ENCODE measurements at places on chromosomes 11 and 22.

GRCh38 chr11:133573081-133573480 is 40.8 kb upstream of the OPCML start:
- DNase-seq, result no peak

DNA sequence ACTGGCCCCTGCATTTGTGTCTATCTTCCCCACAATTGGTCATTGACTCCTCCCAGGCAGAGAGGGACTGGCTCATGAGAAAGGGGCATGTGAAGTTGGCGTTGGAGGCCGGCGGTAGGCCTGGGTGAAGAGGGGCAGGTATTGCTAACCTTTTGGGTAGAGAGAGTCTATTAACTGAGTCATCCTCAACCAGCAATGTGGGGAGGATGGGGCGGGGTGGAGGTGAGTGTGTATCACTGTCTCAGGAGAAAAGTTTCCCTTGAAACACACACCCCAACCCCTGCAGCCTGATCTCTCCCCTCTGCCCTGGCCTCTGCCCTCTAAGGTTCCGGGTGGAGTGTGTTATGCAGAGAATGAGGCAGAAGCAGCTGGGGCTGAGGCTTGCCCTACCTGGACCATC is 60.1 kb upstream of the PHF21B start:
- DNase-seq, result no peak

DNA sequence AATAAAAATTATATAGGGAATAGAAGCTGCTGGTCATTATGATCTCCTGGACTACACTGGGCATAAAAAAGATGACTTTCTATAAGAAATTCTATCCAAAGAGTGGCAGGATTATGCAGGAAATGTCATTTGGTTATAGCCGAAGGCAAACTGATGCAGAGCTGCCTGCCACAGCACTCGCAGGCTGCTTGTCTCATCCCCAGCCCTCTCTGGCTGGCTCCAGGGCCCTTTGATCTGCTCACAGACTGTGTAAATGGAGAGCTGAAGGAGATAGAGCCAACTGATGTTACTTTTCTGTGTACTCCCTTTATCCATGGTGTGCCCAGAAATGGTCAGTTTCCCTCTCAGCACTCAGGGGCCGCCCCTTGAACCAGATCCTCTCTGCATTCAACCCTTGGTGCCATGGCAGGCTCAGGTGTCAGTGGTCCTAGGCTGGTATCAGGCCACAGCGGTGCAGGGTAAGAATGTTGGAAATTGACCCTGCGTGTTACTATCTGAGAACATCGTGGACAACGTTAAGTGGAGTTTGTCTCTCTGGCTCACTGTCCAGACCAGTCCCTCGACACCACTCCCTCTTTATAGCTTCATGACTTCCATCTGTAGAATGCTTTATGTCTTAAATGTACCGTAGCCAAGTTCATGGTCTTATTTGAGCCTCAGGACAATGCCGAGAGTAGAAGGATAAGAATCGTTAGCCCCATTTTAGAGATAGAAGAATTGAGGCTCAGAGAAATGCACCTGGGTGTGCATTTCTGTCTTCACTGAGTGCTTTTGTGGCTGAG is 27.8 kb downstream of the TEAD1 start:
- no peak for DNase-seq

DNA sequence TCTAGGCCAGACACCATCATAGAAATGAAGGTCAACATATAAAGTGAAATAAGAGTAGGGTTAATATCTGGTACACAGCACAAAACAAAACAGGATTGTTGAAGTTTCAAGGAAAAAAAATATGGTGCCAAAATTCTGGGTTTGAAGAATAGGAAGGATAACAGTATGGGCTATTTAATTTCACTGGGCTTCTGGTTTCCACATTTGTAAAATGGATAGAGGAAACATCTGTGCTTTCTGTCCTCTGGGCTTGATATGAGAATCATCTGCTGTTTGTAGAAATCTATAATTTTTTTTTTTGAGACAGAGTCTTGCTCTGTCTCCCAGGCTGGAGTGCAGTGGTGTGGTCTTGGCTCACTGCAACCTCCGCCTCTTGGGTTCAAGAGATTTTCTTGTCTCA is 13.8 kb upstream of the OR10V1 start:
- no peak for DNase-seq

- no peak for DNase-seq
Observed at GRCh38 chr11:74734559-74734925, 3.3 kb upstream of the CHRDL2 start.

DNA sequence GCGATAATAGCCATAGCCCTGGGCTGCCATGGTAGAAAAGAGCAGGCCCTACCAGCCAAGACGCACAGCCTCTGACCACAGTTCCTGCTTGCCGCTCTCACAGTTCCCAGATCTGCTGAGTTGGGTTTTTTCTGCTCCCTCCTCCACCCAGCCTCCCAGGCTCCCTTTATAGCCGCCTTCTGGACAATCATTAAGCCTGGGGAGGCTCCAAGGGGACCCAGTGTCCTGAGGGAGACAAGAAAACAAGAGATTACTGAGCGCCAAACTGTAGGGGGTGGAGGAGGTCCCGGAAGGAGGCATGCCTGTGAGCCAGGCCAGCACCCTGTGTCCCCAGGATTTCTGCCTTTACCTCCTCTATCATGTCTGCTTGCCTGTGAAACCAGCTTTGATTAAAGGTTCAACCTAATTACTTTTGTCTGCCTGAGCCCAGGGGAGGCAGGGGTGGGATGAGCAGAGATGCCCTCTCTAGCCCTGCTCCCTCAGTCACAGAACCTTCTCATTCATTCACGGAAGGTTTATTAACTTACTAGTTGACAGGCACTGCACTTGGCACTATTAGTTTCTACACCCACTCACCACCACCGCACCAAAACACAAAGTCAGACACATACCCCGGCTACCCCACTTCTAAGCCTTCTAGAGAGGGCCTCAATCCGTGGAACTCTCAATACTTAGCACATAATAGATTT is 1.2 kb downstream of the SLC37A4 start:
- no peak for DNase-seq

GRCh38 chr11:118887206-118887605 is 3.5 kb downstream of the CXCR5 start:
- DNase-seq, result no peak
